ENCODE measurements at places on chromosomes 4 and X.
A peak's percentile ranks its signal among the peaks of the same experiment; 100 is the strongest.

GRCh38 chr4:147786031-147786430 is 54.1 kb downstream of the ARHGAP10 start:
- DNase-seq = no peak

- DNase-seq = no peak
Measured at GRCh38 chr4:52657292-52657617, 1.8 kb downstream of the USP46 start.

- DNase-seq = no peak
Measured at GRCh38 chr4:153087671-153088194, 116.5 kb upstream of the TRIM2 start.

- DNase-seq = no peak
Measured at GRCh38 chrX:53746718-53747117, 60.2 kb upstream of the HUWE1 start.

- DNase-seq = no peak
Measured at GRCh38 chr4:160044693-160045092, 941.8 kb downstream of the RAPGEF2 start.

GRCh38 chrX:2135421-2135820 is 365.4 kb downstream of the DHRSX start:
- no peak for DNase-seq

DNA sequence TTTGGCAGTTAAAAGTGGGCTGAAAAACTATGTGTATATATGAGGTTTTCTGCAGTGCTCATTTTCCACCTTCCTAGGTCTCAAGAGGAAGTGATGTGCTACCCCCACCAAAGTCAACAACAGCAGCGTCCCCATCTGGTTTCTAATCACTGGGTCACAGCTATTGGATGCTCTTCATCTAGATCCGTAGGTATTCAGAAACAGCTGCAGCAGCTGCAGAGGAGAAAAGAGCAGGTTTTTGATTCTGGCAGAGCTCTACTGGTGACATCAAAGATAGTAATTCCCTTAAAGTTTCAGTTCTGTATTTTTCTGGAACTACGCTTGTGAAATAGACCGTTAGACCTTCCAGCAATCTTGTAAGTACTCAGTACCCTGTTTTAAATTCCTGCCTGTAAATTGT is 5.8 kb upstream of the GUCY2F start:
- DNase-seq = no peak

DNA sequence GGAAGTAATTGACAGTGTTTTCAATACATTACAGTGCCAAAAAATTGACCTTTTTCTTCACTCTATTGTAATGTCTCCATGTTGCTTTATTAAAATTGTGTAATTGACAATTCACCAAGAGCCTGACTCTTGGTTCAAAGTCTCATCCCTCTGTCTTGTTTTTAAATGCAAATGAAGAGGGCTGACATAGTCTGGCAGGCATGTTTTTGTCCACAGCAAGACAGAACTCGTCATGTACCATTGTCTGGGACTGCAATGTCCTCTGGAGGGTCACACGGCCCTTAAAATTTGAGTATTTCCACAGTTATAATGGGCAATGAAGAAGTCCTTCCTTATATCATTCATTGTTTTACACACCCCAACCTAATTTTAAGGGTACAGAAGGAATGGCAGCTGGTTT is 38.0 kb upstream of the FBXW7 start:
- DNase-seq = no peak

- no peak for DNase-seq
Measured at GRCh38 chrX:54540289-54540688, 10.3 kb downstream of the GNL3L start.

DNA sequence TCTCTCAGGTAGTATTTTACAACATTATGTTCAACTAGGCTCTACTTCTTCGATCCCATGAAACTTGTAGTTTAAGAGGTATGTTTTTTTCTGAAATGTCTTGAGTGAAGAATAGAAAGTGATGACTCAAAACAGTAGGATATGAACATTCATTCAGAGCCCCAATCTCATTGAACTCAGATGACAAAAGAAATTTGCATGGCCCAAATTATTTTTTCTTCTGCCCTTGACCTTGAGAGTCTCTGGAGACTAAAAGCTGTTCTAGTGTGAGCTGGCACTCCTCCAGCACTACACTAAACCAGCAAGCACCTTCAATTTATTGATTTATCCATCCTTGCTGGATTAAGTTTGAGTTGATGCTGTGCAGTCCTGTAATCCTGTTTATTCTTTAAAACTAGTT is 4.0 kb downstream of the DCLK2 start:
- DNase-seq = no peak

DNA sequence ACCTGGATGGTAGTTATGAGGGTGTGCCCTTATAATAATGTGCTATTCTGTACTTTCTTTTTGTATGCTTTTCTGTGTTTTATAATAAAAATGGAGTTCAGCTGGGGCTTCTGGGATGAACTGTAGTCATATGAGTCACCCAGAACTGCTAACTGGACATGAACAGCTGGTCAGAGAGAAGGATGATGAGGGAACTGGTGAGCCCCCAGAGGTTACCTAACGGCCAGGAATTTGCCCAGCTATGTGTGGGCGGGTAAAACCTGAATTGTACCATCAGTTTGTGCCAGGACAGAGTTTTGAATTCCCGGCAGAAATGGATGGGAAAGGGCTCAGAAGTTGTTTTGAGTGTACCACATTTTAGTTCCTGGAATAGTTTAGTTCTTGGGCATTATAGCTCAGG is 138.0 kb upstream of the USP9X start:
- peak; percentile 39 for DNase-seq

- DNase-seq = no peak
Measured at GRCh38 chrX:111354496-111354895, 57.5 kb downstream of the DCX start.

DNA sequence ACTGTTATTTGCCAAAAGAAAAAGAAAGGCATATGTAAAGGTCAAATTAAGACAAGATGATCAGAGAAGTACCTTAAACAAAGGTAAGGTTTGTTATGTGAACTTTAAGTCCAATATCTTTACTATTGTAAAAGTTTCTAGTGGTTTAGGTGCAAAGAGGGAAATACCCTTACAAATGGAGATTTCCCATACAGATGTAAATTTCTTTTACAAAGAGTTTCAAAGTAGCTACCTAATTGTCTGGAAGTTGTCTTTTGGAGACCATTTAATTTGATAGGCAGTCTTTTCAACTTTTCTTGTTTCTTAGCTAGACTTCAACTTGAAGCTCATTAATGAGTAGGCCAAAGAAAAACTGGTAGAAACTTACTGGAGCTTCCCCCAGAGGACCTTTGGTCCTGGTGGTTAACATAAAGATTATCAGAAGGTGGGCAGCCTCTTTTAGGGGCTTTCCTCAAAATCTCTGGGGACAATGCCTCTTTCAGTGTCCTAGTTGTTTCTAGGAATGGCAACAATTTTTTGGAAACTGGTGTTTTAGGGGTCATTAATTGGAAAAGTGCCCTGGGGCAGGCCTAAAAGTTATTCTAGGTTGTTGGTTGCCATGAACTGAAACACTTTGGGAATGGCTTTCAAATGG is 297.3 kb downstream of the GUCY2F start:
- DNase-seq = no peak

- no peak for DNase-seq
Measured at GRCh38 chr4:158384414-158384813, 137.3 kb upstream of the RXFP1 start.

GRCh38 chrX:9682861-9683260 is 82.8 kb downstream of the GPR143 start:
- no peak for DNase-seq

DNA sequence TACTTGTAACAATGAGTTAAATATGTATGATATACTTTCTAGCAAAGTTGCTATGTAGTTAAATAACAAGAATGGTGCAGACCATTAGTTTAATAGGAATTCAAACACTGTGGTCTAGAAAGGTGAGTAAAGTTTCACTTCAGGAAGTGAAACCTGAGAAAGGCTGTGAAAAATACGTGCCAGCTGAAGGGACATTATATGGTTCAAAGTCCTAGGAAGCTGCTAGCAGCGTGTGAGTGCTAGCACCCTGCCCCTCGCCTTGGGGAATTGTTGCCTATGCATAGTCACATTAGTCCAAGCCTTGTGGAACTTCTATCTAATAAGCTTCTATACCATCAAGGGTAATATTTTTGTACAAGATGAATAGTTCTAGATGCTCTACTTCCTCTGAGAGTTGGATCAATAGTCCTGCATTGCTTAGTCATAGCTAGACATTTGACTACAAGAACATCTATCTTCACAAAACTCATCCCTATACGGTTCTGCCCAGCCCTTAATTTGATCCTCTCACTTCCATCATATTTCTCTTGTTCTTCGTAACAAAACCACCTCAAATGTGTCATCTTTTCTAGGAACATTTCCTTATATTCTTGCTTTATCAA is 45.8 kb upstream of the ARSJ start:
- no peak for DNase-seq

DNA sequence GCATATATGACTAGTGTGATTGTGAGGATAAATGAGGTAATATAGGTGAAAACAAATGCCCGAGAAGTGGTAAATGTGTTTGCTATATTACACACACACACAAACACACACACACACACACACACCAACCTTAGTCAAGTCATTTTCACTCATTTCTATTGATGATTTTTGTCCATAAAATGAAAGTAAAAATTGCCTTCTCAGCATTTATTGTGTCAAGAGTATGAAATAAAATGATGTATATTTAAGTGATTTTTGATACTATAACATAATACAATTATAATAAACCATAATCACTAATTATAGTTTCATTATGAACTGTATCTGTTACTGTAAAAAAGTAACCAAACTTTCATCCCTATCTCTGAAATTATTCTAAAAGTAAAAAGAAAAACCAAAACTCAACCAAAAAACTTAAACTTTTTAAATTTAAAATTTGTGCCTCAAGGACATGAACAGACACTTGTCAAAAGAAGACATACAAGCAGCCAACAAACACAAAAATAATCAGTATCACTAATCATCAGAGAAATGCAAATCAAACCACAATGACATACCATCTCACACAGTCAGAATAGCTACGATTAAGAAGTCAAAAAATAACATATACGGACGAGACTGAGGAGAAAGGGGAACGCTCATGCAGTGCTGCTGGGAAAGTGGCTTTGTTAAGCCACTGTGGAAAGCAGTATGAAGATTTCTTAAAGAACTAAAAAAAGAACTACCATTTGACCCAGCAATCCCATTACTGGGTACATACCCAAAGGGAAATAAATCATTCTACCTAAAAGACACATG is 601.0 kb downstream of the TMA16 start:
- no peak for DNase-seq

DNA sequence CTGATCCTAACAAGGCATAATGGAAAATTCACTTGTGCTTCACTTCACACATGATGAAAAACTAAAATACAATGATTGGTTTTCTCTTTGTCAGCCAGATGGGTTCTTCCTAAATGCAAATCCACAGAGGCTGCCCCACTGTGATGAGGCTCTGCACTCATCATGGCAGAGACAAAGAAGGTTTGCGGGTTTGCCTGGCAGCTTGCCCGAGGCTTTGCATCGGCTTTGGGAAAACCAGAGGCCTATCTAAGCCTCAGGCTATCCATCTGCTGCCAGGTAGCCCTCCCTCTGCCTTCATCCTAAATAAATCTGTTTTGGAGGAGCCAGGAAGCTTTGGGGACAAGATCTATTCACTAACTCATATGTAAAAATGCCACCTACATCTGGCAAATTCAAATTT is 244.2 kb downstream of the PACRGL start:
- DNase-seq = no peak

- DNase-seq = no peak
Measured at GRCh38 chr4:3416270-3416669, 25.5 kb upstream of the HGFAC start.

GRCh38 chr4:139532947-139533346 is 23.1 kb downstream of the SETD7 start:
- no peak for DNase-seq

- no peak for DNase-seq
Measured at GRCh38 chrX:134623293-134624045, 34.8 kb downstream of the PLAC1 start.

DNA sequence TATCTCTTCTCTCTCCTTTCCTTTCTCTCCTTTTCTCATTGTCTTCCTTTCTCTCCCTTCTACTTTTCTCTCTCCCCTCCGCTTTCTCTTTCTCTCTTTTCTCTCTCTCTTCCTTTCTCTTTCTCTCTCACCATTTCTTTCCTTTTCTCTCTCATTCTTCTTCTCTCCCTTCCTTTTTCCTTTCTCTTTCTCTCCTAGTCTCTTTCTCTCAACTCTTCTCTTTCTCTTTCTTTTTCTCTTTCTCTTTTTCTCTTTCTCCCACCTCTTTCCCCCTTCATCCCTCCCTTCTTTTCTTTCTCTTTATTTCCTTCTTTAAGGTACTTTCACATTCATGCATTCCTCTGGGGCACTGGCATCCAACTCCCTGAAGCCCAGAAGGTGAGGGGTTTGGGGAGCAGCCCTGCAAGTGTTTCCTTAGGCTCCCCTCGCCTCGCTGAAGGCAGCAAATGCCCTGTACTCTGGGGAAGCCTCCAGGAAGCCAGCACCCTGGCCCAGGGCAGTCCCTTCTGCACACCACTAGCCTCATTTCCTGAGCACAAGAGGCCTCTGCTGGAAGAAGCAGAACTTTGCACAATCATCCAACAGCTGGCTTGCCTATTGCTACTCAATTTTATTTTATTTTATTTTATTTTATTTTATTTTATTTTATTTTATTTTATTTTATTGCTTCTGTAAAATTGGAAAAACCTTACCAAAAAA is 124.2 kb downstream of the NFKB1 start:
- DNase-seq = no peak

DNA sequence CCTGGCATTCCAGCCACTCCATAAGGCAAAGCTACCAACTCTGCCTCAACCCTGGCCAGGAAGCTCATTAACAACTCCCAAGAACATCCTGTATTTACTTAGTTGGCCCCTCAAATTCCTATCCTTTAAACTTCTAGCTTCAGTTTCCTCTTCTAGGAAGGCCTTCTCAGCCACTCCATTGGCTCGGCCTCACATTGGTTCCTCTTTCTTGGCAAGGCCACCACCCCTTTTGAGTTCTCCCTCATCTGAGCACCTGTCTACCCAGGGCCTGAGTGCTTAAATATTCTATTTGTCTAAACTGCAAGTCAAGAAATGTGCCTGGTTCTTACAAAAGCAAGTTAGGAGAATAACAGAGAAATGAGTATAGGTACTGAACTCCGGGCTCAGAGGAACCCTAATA is 10.0 kb downstream of the SMC1A start:
- DNase-seq = no peak

DNA sequence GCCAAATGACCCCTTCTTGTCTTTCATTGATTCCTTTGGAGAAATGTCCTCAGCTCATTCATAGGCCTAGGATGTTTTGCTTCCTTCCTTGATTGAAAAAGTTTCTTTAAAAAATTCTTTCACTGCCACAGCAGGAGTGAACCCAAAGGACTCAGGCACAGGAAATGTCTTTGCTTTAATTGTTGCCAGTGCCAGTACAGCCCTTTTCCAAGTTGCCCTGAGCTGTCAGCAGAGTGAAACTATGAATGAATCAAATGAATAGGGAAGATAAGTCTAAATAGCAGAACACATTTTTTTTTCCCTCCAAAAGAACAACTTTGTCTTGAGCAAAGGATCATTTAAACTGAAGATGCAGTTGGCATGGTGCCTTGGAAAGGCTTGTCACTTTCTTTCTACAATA is 63.8 kb upstream of the SLC4A4 start:
- no peak for DNase-seq

DNA sequence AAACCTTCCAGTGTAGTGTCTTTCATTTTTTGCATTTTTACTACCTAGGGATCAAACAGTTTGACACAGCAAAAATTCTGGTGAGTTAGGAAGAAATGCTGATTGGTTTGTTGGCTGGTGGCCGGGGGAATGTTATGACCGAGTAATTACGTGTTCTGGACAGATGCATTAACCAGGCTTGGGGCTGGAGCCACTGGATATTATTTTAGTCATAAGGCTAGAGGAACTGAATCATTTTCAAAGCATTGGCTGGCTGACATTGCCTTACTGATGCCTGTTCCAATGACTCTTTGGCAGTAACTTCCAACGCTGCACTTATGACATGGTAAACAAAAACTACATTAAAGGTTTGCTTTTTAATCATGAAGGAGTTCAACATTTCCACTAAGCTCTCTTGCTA is 84.6 kb downstream of the FBXO8 start:
- DNase-seq = peak; percentile 41

All from HTR-8/SVneo (cell line).